Stimulated activated CD4-positive, alpha-beta T cell treated with anti-CD3 and anti-CD28 coated beads, TNF-alpha, amount 100 ng/mL, for 1 hour (primary cell): ENCODE measurements at places on chromosomes 6 and 20.

- DNase-seq: no peak
Observed at GRCh38 chr6:21710216-21710615, 116.7 kb downstream of the SOX4 start.

GRCh38 chr6:72721346-72721745, 99.5 kb downstream of the KCNQ5 start:
- DNase-seq: no peak

- DNase-seq: no peak
Observed at GRCh38 chr20:61234224-61234890, 17.7 kb upstream of the CDH4 start.

- DNase-seq: no peak
Observed at GRCh38 chr6:7242835-7243178, 70.2 kb downstream of the SSR1 start.

DNA sequence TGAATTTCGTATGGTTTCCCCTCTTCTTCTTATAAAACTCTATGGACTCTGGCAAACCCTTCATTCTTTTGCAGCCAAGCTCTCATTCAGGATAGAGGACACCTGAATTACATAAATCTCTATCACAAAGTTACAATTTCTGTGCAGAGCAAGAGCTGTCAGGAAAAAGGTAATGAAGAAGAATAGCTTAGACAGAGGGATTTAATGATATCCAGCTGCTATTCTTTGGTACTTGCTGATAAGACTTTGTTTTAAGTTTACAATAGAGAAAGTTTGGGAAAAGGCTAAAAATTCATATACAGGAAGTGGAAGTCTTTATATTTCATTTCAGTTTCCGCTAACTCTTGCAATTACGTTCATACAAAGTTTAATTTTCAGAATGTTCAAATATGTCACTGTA, 227.0 kb downstream of the FOXC1 start:
- no peak for DNase-seq

DNA sequence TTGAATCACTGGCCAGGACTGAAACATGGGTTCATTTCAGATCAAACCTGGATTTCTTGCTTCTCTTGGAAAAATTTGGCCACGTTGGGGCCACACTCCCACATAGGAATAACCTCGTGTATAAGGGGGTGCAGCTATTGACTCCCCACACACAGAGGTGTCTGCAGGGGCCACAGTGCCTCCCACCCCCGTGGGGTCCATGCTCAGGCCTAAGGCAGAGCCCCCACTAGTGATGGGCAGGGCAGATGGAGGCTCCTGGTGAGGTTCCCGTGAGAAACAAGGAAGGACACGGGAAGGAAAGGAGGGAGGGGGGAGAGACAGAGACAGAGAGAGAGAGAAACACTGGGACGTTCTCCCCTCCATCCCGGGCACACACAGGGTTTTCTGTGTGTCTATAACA, 230.5 kb downstream of the ERMARD start:
- no peak for DNase-seq

- no peak for DNase-seq
Observed at GRCh38 chr20:58701431-58702160, 9.0 kb downstream of the NPEPL1 start.

DNA sequence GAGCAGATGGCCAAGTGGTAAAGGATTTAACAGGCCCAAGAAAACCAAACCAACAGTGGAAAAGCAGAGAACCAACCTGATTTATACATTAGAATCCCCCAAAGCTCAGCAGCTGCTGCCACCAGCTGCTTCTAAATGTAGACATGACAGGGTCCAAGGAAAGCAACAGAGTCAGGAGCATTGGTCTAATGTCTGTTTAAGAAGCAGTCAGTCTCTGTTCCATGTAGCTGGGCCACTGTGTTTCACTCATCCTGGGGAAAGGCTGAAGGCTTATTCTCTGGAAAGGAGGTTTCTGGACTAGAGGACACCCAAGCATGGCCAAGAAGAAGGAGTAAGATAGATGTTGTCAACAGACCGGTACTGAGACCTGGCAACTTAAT, 75.4 kb downstream of the TMEM244 start:
- DNase-seq: no peak

DNA sequence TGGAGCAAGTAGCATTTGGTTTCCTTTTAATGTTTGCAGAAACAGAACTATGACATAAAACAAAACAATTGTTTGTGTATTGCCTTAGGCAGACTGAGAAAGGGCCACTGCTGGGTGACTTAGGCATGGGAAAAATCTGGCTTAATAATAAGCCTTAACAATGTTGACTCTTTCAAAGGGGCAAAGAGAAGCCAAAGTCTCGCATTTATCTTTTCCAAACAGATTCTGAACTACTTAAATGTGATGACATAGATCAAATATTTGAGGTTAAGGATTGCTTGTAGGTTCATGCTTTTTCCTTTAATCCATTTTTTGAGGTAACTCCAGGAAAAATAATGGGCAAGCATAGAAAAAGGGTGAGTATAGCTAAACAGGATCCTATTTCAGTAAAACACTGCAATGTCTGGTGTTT, 39.6 kb downstream of the ADAT2 start:
- DNase-seq: no peak

- DNase-seq: no peak
Observed at GRCh38 chr6:109978174-109979032, at the start of gene GPR6. TSS of gene GPR6 (plus strand) at chr6:109978311. CDS start at chr6:109979113, 802 bp downstream.

- no peak for DNase-seq
Observed at GRCh38 chr6:134077301-134077700, 24.9 kb upstream of the SLC2A12 start.

DNA sequence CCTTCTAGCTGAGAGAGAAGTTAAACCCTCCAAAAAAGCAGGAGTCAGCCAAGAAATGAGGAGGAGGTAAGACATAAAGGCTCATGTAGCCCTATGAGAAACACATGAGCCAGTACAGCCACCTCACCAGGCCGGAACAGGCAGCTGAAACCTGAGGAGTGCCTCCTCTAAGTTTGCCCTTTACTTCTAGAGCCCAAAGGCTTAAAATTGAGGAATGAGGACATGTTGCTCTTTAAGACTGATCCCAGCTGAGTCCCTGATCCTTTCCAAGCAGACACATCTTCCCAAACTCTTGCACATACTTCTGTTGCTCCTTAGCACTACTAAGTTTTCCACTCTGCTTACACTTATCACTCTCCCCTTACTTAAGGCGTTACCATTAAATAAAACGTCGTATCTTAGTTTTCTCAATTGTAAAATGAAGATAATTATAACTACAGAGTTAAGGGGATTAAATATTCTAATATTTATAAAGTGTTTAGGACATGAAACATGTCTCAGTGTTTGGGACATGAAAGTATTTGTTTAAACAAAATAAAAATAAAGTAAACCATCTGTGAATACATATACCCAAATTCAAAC, 124.0 kb downstream of the OGFRL1 start:
- DNase-seq: no peak

GRCh38 chr20:17570347-17571152, 675 bp downstream of the DSTN start:
- no peak for DNase-seq

- DNase-seq: no peak
Observed at GRCh38 chr6:92687278-92687677, 732.1 kb downstream of the EPHA7 start.
